ENCODE measurements at places on chromosomes 5 and 9. TPM values are rescaled to one million over a fixed set of nuclear protein-coding genes. Genes with fewer than 3 reads are reported as not detected.

- DNase-seq = no peak
Measured at GRCh38 chr5:16918156-16918555, 17.9 kb downstream of the MYO10 start.

- DNase-seq = no peak
Measured at GRCh38 chr5:138488481-138488945, 23.2 kb downstream of the EGR1 start.

DNA sequence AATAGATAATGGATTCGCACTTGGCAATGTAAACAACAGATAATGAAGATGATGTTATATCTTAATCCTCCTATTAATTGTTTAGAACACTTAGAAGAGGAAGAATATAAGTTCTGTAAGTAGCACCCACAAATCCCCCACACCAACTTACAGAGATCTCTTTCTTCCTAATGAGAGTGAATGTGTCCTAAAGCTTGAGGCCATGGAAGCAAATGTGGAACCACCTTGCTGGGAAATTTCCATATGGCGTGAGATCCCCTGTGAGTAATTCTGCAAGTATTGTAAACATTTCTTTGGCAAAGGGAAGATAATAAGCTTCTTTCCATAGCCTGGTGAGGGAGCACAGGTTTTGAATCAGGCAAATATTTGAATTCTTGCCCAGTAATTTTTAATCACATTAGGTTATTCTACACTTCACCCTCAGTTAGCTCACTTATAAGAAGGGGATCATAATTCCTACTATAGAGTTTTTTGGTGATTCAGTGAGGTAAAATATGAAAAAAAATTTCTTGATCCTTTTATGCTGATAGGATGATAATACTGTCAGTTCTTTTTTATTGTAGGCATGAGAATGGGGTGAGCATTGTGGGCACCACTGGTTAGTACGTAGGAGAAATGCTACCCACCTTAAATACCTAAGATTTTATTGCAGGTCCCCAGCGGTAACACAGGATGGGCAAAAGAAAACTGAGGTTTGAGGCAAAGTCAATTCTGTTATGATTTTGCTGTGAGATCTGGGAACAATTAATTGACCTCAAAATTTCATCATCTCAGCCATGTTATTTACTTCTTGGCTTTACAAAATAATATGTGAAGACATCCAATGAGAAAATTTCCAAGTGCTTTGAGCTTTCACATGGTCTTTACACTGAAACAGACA lies 574.8 kb downstream of the PSAT1 start:
- DNase-seq = no peak

- no peak for DNase-seq
Measured at GRCh38 chr9:86135371-86135770, 36.0 kb upstream of the GOLM1 start.

DNA sequence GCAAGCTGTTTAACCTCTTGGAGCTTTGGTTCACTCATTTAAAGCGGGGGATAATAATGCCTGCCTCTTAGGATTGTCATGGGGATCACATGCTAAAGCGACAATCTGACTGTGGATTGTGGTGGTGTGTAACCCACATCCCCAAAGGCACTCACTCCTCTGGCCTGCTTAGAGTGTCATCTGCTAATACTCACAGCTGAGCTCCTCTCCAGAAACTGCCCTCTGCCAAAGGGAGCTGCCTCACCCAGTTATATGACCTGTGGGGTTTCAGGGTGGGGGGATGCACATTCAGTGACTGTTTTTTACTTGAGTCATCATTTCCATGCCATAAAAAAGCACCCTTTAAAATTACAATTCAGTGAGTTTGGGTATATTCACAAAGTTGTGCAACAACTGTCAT lies 110.0 kb upstream of the SPOCK1 start:
- no peak for DNase-seq

DNA sequence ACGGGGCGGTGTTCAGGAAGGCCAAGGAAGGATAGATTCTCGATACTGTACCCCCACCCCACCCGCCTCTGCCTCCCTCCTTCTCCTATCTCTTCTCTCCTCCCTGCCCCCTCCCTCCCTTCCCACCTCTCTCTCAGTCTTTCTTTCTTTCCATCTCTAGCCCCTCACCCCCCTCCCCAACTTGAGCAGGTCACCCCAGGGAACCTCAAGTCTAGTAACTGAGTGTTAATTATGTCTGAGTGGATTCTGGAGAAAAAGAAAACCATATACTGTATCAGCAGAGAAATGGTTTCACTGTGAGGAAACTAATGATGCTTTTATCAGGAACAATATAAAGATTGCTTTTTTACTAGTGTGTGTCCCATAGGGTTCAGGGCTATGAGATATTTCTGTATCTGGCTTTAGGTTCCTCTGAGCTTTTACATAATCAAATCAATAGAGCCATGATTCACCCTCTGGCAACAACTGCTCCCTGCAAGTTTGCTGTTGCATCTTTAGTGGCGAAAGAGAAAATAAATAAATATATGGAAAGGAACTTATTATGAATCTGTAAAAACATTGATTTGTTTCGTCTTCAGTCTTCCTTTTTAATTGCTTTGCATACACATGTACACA lies 639.7 kb downstream of the CCDC171 start:
- no peak for DNase-seq

GRCh38 chr5:96969366-96969765 lies 33.5 kb downstream of the LNPEP start:
- DNase-seq = no peak

DNA sequence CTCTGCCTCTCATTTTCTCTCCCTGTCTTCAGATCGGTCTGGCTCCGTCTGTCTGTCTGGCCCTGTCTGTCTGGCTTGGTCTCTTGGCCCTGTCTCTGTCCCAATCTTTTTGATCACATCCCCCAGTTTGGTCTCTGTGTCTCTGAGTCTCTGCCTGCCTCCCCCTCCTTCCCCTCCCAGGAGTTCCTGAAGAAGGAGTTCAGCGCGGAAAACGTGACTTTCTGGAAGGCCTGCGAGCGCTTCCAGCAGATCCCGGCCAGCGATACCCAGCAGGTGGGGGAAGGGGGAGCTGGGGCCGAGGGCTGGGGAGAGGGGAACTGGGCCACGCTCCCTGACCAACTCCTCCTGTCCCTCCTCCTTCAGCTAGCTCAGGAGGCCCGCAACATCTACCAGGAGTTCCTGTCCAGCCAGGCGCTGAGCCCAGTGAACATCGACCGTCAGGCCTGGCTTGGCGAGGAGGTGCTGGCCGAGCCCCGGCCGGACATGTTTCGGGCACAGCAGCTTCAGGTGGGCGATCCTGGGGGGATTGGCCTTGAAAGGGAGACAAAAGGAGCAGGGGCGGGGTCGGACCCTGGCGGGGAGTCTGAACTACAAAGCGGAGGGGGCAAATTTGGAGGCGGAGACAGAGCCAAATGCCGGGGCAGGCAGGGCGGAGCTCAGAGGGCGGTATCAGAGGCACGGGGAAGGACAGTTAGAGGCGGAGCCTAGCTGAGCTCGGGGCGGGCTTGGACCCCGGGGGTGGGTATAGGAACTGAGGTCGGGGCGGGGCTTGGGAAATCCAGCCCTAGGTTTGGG lies 9.0 kb downstream of the RGS14 start:
- DNase-seq = peak; percentile 90

- DNase-seq = no peak
Measured at GRCh38 chr5:78929833-78930232, 55.3 kb downstream of the ARSB start.

- DNase-seq = no peak
Measured at GRCh38 chr5:150616024-150616470, 24.4 kb upstream of the SYNPO start.

DNA sequence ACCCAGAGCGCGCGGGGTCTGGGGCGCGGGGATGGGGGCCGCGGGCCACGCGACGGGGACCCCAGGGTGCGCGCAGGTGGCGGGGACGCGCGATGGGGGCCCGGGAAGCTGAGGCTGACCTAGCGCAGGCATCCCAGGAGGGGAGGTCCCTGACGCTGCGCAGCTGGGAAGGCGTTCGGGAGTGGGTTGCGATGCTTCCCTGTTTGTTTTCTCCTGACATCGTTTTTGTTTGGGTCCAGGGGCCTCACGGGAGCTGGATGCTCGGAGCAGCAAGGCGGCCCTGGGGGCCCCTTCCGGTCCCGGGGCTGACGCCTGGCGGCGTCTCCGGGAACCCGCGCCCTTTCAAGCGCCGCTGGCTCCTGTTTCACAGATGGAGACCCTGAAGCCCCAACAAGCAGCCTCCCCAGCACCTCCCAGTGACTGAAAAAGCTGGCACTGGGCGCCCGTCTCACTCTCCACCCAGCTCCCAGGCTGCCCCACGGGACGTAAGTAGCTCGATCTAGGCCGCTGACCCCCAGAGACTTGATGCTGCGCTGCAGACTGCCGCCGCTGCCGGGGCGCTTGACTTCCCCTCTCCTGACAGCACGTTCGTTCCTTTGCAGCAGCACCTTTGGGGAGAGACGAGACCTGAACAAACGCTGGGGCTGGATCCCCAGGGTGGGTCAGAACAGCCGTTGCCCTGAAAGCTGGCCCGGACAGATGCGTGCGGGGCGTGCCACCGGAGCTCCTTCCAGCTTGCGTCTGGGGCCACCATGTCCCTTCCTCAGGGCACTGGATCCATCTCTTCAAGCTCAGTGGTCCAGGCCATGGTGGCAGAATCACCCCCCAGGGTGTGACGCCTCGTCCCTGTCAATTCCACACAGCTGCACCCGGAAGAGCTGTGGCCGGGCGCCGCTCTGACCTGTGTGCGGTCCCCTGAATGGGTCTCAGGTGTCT lies 593 bp downstream of the BRD3OS start:
- peak; percentile 40 for DNase-seq

- DNase-seq = no peak
Measured at GRCh38 chr5:141717043-141717442, 35.0 kb upstream of the ARAP3 start.

DNA sequence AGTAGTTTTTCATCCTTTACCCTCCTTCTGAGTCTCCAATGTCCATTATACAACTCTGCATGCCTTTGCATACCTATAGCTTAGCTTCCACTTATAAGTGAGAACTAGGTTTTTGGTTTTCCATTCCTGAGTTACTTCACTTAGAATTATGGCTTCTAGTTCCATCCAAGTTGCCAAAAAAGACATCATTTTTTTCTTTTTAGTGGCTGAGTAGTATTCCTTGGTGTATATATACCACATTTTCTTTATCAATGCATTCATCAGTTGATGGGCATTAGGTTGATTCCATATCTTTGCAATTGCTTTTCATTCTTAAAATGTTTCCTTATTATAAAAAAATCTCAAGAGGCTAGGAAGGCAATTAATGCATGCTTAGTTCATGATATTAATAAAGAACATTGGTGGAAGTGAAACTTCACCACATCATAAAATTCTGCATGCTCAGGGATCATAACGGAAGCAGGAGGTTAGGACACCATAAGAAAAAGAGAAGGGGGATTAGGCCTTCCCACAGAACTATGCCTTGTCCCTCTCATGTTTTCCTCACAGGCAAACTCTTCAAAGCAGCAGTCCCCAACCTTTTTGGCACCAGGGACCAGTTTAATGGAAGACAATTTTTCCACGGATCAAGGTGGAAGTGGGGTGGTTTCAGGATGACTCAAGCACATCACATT lies 105.2 kb downstream of the FRMD3 start:
- DNase-seq = no peak

DNA sequence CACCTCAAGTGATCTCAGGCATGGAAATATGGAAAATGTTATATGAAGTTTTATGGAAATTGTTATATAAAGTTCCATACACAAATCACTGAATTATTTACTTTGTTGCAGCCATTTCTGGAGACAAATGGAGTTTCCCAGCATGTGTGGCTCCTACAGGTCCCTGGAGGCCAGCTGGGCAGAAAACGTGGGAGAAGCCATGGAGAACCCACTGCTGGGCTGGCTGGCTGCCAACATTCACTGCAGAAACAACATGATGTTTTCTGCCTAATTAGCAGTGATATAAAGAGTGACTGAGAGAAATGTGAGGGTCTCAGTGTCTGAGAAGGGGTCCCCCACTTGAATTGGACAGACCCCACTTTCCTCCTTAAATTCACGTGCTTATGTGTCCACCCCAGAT lies 208.8 kb upstream of the IRX2 start:
- DNase-seq = no peak

GRCh38 chr5:168674893-168675482 lies 95.8 kb upstream of the PANK3 start:
- DNase-seq = no peak

- DNase-seq = no peak
Measured at GRCh38 chr5:154223320-154223719, 32.8 kb downstream of the GALNT10 start.

DNA sequence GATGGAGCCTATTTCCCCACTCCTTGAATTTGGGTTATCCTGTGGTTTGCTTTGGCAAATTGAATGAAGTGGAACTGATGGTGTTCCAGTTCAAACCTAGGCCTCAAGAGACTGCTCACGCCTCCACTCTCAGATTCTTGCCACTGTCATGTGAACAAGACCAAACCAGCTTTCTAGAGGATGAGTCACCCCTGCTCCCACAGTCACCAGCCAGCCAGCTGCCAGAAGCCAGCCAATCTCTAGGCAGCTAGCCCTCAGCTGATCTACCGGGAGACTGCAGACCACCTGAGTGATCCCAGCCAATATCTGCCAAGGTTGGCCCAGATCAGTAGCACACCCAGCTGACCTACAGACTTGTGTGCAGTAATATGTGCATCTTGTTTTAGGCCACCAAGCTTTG lies 300.6 kb downstream of the TMEM38B start:
- DNase-seq = no peak

- peak; percentile 91 for DNase-seq
Measured at GRCh38 chr5:172283862-172284610, 472 bp upstream of the UBTD2 start.

GRCh38 chr5:179964015-179964414 lies 56.3 kb upstream of the TBC1D9B start:
- no peak for DNase-seq

GRCh38 chr9:125475385-125475784 lies 213.8 kb downstream of the GAPVD1 start:
- no peak for DNase-seq

- DNase-seq = no peak
Measured at GRCh38 chr9:105299190-105299854, 54.9 kb downstream of the SLC44A1 start.

- no peak for DNase-seq
Measured at GRCh38 chr9:36827593-36827992, 206.5 kb downstream of the PAX5 start.

DNA sequence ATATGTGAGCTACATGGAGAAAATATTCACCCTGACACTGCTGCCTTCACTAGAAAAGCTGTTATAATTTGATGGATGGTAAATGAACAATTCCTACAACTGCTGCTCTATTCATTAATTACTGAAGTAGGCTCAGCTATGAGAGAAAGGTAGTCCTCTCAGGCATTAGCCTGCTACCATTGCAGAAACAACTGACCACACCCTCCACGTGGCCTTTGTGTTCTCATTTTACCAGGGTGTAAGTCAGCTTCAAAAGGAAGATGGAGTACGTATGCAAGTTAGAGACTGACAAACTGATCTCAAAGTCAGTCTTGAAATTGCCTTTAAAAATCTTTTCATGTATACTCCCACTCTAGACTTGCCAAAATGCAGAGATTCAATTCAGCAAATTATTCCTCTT lies 26.3 kb upstream of the TPD52L3 start:
- DNase-seq = no peak

NTNG2 gene
- polyA plus RNA-seq = 0.34 TPM

NTMT1 gene
- polyA plus RNA-seq = 39.3 TPM

IGFBPL1 gene
- polyA plus RNA-seq = 1.4 TPM

PTGER4 gene
- 11.7 TPM for polyA plus RNA-seq

CCNJL gene
- 8.5 TPM for polyA plus RNA-seq

PRDM12 gene
- polyA plus RNA-seq = not detected

DDX4 gene
- polyA plus RNA-seq = not detected

F2RL1 gene
- polyA plus RNA-seq = 27.8 TPM

TMEM252 gene
- polyA plus RNA-seq = 10.1 TPM

SIT1 gene
- 0.33 TPM for polyA plus RNA-seq

GCNT4 gene
- polyA plus RNA-seq = 14.3 TPM

FOXD4L5 gene
- polyA plus RNA-seq = 0.35 TPM

SAXO1 gene
- 0.25 TPM for polyA plus RNA-seq

ARHGEF28 gene
- 60.2 TPM for polyA plus RNA-seq

SELENOP gene
- polyA plus RNA-seq = 416 TPM

PHAX gene
- 60.6 TPM for polyA plus RNA-seq

Data from renal pelvis (tissue), 12 donors.